ENCODE measurements at places on chromosomes 7 and 10.

GRCh38 chr10:15678851-15679250, 40.9 kb downstream of the ITGA8 start:
- no peak for DNase-seq

GRCh38 chr10:98892523-98892922, 343.1 kb downstream of the HPSE2 start:
- no peak for DNase-seq

DNA sequence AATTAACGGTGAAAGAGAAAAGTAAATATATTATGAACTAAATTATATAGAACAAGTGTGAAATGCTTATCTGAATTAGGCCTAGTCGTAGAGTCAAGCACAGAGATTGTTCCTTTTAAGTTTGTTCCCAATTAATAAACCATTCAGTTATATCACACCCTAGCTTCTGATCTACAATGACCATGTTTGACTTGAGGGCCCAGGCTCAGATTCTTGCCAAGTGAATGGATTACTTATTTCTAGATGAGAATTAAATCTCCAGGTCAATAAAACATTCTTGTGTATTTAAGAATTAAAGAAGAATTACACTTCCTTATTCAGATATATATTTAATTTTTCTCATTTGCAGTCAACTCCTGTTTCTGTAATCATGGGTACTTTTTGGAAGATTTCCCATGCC, 37.4 kb upstream of the ARL4A start:
- no peak for DNase-seq

DNA sequence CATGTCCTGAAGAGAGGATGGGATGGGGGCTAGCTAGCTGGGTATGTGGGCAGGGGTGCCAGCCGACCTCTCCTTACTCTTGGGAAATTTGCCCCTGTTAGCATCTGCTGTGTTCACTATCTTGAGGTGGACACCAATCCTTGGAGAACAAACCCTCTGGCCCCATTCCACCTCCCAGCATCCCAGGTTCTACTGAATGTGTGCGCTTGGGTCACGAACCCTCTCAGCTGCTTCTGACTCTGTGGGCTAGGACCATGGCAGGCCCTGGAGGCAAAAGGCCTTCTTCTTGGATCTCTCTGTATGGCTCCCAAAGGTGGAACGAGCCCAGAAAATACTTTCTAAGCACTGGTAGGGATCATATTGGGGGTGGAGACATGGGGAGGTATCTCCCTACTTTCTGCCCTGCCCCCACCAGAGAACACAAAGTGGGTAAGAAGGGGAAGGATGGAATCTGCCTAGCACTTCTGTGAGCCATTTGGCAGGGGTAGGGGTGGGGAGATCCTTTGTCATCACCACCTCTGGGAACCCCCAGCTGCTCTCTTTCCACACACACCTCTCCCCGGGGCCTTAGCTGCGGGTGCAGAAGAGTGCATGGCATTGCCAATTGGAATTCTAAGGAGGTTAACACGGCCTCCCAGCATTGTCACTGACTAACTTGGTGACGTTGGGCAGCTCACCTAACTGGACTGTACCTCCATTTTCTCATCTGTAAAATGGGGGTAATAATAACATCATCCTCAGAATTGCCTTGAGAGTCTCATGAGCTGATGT, 7.7 kb downstream of the UNC5B start:
- no peak for DNase-seq

DNA sequence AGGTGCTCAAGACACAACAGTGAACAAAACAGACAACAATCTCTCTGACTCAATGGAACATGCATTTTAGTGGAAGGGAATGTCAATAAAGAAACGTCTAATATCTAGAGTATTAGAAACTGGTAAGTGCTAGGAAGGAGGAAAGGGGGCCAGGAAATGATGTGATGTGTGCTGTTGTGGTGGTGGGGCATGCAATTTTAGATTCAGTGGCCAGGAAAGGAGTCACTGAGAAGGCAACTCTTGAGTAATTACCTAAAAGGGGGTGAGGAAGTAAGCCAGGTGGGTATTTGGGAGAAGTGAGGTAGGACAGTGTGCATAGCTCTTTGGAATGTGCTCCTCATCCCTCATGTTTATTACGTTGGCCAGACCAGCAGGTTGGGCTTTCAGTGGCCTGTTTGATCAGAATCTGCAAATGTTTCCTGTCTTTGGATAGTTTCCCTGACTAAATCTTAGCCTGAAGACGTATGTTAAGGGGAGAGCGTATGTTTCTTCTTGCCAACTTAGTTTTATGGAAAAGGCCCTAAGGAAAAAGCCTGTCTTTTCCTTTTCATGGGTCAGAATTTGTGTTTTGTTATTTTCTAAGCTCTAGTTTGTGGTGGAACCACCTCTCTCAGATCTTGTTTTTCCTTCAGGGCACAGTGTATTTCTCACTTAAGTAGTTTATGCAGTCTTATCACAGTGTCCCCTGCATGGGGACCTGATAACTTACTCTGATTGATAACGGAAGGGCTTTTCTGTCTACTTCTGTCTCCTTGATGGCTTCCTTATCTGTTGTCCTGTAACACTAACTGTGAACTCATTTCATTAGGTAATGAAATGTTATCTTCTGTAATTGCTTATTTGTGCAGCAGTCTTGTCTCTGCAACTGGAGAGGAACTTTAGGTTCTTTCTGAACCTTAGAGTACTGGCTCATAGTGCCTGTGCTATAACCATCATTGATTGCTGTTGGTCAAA, 203.7 kb downstream of the AUTS2 start:
- no peak for DNase-seq

GRCh38 chr10:4373098-4373497, 452.9 kb upstream of the AKR1E2 start:
- no peak for DNase-seq

DNA sequence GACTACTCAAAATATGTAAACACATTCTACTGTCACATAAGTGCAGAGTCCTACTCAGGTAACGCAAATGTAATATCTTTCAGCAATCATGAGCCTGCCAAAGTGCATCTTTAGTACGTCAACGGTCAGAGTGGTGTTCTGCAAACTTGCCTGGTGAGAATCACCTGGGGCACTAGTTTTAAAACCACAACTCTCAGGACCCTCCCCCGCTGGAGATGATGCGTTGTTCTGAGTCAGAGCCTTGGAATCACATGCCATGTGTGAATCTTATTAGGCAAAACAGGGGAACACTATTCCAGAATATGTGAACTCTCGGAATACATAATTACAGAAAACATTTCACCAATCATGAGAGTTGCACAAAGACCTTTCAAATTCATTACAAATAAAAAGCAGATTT, 115.7 kb downstream of the TPK1 start:
- DNase-seq: no peak

DNA sequence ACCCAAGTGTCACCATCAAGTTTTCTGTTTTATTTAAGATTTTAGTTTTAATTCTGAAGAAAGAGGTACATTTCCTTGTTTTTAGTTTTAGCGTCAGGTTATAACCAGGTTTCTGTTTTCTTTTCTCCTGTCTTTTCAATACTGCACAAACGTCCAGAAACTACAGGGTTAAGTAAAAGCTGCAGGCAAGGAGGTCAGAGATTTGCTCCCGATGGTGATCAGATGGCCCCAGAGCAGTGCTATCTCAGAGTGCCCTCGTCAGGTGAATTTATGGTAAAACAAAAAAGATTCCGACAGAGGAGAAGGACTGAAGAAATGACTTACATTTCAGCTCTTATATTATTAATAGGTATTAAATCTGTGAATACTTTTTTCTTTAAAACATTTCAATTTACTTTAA, 128.2 kb downstream of the STRA8 start:
- DNase-seq: no peak

GRCh38 chr10:32293581-32293980, 53.4 kb downstream of the EPC1 start:
- no peak for DNase-seq

DNA sequence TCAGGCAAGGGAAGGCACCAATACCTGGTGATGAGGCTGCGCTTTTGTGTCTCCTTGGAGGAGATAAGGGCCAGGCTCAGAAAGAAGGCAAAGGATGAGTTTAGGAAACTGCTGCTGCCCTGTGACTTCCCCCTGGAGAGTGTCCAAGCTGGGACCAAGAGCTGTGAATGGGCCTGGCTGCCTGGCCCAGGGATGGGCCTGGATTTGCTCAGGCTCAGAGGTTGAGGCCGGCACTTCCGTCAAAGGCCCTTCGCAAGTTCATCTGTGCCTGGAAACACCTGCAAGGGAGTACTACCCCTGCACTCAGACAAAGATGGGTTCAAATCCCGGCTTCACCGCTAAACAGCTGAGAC, 50.5 kb upstream of the NANOS1 start:
- no peak for DNase-seq

DNA sequence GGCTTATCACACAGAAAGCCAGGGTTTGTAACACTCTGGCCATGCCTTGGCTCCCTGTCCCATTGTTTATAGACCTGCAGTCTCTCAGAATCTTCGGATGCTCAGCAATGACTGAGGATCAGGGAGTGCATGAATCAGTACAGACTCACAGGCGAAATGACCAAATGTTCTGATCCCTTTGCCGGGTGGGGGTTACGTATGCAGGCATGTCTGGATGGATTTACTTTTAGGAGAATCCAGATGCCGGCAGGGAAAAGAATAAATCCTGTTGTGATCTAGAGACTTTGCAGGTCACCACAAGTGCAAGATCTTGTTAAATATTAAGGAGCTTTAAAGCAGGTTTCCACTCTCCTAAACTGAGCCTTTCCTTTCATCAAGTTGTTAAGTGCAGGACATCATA, 149.5 kb downstream of the SFMBT2 start:
- DNase-seq: no peak

- no peak for DNase-seq
Measured at GRCh38 chr7:1536743-1537534, 6.4 kb downstream of the MAFK start.

- no peak for DNase-seq
Measured at GRCh38 chr7:29078311-29079260, 67.8 kb downstream of the CPVL start.

GRCh38 chr7:73850781-73851207, 8.5 kb upstream of the METTL27 start:
- no peak for DNase-seq

GRCh38 chr7:6423942-6424701, 23.6 kb downstream of the DAGLB start:
- DNase-seq: no peak

- no peak for DNase-seq
Measured at GRCh38 chr7:24690251-24690650, 67.0 kb downstream of the GSDME start.

- no peak for DNase-seq
Measured at GRCh38 chr10:66833861-66834260, 92.0 kb upstream of the LRRTM3 start.

- no peak for DNase-seq
Measured at GRCh38 chr10:78081292-78081691, 47.6 kb downstream of the RPS24 start.

- no peak for DNase-seq
Measured at GRCh38 chr10:88932539-88933256, 19.9 kb downstream of the ACTA2 start.

DNA sequence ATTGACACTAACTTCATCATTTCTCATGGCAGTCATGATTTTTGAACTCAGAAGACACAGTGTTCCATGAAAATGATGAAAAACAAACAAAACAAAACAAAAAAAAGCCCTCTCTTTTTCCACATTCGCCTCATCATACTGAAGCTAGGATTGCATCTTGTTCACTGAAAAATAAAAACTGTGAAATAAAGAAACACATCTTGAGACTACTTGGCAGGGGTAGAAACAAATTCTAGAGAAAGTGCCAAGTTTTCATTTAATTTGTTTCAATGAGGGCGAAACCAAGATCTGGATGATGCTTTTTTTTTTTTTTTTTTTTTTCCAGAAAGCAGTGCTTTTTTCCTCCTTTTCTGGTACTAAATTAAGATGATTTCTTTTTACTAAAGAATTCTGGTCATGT, 350.4 kb upstream of the ETV1 start:
- no peak for DNase-seq

GRCh38 chr7:41054960-41055661, 647.8 kb downstream of the INHBA start:
- DNase-seq: no peak

DNA sequence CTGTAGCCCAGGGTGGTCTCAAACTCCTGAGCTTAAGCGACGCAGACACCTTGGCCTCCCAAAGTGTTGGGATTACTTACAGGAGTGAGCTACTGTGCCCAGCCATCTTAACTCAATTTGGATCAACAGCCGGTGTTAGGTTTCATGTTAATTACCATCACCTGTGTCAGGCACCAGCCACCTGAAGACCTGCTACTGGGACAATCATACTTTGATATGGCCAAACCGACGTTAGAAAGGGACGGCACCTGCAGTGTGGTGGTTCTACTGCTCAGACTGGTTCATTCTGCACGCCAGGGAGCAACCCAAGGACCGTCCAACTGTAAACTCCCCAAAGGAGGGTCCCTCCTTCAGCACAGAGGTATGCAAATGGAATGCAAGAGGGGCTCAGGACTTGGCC, 74.2 kb upstream of the CYTH3 start:
- no peak for DNase-seq

DNA sequence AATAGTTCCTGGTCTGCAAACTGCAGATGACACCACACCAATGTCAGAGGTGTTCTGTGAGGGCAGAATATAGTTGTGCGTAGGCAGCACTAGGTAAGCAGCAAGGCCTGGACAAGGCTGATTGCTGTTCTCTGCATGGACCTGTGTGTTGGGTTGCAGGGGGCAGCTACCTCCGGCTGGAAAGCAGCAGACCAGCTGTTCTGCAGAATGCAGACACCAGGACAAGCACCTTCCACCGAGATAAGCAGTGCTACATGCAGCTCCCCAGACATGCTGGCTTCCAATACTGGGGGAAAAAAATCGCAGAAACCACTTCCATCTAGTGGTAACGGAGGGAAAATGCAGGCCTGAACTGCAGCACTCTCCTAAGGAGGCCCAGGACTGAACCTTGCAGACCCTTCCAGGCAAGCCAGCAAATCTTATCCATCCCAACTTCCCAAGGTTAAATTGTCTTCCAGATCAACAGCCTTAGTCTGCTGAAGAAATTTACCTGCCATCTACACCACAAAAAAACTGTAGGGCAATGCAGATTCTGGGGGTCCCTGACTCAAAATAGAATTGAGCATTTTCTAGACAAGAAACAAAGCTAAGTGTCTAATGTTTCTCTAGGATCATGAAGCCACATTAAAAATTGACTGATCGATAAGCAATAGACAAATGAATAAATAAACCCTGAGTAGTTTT, 50.5 kb upstream of the COBL start:
- DNase-seq: peak; percentile 75

DNA sequence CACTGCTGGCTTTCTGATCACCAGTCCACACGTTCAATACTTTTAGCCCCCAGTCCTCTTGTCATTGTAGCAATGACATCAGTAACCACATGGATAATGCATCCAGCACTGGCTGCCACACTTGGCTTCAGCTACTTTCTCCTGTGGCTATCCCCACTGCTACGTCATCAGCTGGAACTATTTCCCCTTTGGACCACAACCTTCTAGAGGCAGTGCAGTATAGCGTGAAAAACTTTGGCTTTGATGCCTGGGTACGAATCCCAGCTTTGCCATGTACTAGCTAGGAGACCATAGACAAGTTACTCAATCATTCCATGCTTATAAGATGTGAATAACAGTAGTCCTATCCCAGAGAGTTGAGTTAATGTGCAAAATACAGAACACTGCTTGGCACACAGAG, 63.2 kb downstream of the CCDC3 start:
- no peak for DNase-seq

All from caudate nucleus (tissue), 63 donors.